ENCODE measurements at places on chromosomes 2 and 18. TPM values are rescaled to one million over a fixed set of nuclear protein-coding genes. Genes with fewer than 3 reads are reported as not detected.

Gene ACVR1C
- total RNA-seq, result not detected

Gene LCT
- total RNA-seq, result not detected

Gene TGOLN2
- total RNA-seq, result 60.1 TPM

Gene TEKT4
- total RNA-seq, result not detected

Gene ZNF892
- total RNA-seq, result 3.6 TPM

Gene VWC2L
- not detected for total RNA-seq

Gene EML6
- 0.13 TPM for total RNA-seq

Gene DCC
- not detected for total RNA-seq

Gene MDH1B
- total RNA-seq, result 0.19 TPM

Gene ALK
- not detected for total RNA-seq

Gene SP9
- not detected for total RNA-seq

Gene NFU1
- 36.3 TPM for total RNA-seq

Gene ABCB11
- total RNA-seq, result under 0.01 TPM

Gene RAB1A
- 59.4 TPM for total RNA-seq

Gene PARD3B
- 41.0 TPM for total RNA-seq

Gene BOLL
- total RNA-seq, result not detected

Gene CXCR1
- not detected for total RNA-seq

Gene GPR35
- 0.50 TPM for total RNA-seq

Gene SH2D6
- total RNA-seq, result 0.16 TPM

Gene PUM2
- total RNA-seq, result 27.5 TPM

Gene LHCGR
- total RNA-seq, result not detected

Gene FAP
- 9.7 TPM for total RNA-seq

Gene PLGLB2
- 0.65 TPM for total RNA-seq

Gene ASXL2
- total RNA-seq, result 15.5 TPM

Gene CYS1
- not detected for total RNA-seq

Gene KLHL29
- 1.3 TPM for total RNA-seq

Gene KLHL30
- not detected for total RNA-seq

Gene UGT1A10
- total RNA-seq, result not detected
